ENCODE measurements at places on chromosomes 4 and X.

DNA sequence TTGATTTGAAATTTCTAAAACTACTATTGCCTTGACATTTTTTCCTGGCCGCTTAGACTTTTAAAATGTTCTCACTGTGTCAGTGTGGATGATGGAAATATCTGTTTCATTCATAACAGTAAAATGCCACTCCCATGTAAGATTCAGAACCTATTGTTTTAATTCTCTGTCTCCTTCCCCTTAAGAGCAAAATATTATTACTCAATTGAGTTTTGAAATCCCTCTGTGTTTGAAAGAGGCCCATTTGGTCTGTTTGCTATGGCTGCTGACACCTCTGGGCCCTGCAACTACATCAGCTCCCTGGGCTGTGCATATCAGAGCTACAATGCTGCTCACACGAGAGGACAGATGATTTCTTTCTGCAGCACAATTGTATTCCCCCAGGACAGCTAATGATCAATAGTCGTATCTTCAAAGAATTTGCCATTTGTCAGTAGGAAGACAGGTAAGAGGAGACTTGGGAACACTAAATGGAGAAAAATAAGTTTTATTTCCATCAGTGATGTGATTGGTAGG, 388.0 kb upstream of the GALNT7 start:
- no peak for DNase-seq

DNA sequence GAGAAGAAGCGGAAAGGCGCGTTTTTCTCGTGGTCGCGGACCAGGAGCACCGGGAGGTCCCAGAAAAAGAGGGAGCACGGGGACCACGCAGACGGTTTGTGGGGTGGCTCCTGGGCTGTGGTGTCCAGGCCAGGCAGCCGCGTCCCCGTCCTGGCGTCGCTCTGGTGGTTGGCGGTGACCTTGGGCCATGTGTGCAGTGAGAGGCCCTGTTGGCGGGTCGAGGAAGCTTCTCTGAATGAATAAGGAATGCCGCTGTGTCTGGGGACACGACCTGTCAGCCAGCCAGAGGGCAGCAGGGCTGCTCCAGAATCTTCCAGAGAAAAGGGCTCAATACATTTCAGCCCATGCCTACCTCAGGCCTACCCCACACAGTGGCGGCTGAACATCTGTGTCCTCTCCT, 24.3 kb upstream of the HGFAC start:
- DNase-seq: no peak

DNA sequence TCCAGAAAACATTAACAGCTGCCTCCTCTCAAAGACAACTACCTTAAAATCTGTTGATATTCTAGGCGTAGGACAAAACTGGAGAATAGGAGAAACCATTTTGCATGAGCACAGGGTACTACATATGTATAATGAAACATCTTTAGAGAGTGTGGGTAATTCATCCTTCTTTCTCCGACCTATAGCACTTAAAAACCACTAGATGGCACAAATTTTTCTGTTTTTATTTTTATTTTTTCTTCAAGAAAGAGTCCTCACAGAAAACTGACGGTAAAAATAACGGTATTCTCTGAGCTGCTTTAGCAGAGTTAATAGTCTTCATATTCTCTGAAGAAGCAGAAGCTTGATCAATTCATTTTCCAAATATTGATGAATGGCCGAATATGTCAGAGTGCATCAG, 14.6 kb downstream of the SMIM31 start:
- DNase-seq: no peak

DNA sequence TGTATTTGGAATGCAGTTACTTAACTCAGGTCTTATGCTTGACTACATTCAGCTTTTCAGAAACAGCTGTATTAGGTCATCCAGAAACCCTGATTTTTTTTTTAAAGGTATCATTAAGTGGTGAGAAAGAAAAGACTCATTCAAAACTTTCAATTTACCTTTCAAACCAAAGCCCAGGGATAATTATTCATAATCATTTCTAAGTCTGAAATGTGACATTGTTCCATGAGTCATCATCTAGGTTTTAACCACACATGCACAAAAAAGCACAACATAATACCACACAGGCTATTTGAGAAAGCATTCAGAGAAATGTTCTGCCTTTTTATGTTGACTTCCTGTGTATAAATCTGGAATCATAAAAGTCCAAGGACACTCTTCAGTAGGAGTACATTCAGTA, 288.2 kb downstream of the IL1RAPL2 start:
- DNase-seq: no peak

DNA sequence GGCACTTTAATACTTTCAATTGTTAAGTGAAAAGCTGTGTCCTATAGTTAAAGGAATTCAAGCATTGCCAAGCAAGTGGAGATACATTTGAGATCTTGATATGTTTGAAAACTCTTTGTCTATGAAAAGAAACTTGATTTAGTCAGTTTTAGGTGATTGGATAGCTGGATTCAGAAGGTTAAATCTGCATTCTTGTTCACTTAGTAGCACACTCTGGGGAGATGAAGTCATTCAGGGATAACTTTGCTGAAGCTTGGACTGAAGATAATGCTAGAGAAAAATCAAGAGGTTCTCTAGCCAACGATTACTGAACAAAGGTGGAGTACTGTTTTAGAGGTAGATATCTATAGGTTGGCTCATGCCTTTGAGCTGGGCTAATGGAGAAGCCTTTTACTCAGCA, 90.6 kb downstream of the DCAF8L2 start:
- no peak for DNase-seq

GRCh38 chrX:32116047-32116446, 1044.2 kb upstream of the FTHL17 start:
- no peak for DNase-seq

DNA sequence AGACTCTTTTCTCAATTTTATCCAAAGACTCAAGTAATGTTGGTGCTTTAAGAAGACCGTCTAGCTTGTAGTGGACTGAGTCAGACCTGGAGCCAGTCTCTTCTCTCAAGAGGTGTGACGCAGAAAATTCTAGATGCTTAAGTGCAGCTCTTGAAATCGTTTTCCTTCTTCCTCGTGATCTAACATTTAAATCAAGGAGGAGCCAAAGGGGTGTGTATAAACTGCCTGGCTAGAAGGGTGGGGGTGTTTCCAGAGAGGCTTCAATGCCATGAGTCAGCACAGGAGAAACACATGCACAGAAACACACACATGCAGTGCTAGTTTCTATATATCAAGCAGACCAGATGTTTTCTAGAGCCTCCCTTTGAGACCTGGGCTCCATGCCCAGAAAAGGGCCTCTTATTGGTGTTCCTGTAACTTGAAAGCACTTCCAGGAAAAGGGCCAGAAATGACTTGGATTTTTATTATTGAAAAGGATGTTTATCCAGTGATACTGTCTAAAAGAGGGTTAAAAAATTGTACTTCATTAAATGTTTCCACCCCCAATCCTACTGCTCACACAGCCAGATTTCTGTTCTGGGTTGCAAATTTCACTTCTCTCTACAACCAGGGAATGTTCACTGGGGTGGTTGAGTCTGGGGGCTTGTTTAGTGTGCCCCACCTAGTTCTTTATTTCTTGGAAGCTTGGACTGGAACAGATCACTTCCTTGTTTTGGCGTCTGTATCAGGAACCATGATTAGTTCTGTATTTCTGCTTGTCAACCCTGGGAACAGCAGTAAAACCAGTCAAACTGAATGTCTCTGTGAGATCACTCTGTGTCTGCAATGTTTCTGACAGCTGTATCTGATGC, at the start of gene CLIC2:
Gene CLIC2 (minus strand): TSS at position 129 of the 851 bp plus-strand sequence. CDS start 187 bp downstream, outside the sequence.
- DNase-seq: no peak

Measured in CD4-positive, alpha-beta T cell treated with Interleukin-21 for 1 hour (primary cell).